Left renal pelvis (tissue), 4 donors: ENCODE measurements at places on chromosomes 7 and 10. TPM values are rescaled to one million over a fixed set of nuclear protein-coding genes. Genes with fewer than 3 reads are reported as not detected.

The CCL24 gene
- not detected for polyA plus RNA-seq

The SFXN2 gene
- polyA plus RNA-seq = 63.1 TPM

The TCERG1L gene
- polyA plus RNA-seq = 1.8 TPM

The GHRHR gene
- polyA plus RNA-seq = 0.23 TPM

The HECW1 gene
- 7.6 TPM for polyA plus RNA-seq
